Stimulated activated CD4-positive, alpha-beta T cell treated with anti-CD3 and anti-CD28 coated beads, Interleukin-2, amount 100 ng/mL, for 24 hours (primary cell): ENCODE measurements at places on chromosomes 1 and 21.

- DNase-seq = peak; percentile 1
These were observed 115.7 kb downstream of the SLC30A10 start for GRCh38 chr1:219812491-219813203.

DNA sequence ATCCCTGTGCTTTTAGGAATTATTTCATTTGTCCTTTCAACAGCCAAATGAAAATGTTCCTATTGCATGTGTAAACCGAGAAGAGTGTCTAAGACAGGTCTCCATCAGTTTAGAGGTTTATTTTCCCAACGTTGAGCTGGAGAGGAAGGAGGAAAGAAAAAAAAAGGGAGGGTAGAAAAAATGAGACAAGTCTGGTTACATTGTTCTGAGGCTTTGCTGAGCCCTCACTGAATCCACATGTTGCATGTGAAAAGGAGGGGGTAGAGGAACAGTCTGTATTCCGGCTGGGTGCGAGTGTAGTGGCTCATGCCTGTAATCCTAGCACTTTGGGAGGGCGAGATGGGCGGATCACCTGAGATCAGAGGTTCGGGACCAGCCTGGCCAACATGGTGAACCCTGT is 19.2 kb upstream of the PDIK1L start:
- DNase-seq = no peak

DNA sequence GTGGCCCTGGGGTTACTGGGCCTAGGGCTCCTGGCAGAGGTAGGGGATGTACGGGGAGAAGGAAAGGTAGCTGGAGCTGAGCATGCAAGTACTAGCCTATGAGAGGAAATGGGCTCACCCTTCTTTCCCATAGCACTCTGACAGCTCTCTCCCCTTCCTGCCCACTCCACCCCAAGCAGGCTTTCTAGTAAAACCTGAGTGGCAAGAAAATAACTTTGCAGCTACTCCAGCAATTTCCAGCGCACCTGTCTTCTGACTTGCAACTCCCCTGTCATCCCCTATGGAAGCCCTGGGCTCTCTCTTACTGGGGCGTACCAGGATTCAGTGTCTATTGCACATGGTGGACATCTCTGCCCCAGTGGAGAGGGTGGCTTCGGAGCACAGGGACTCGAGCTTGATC is 6.7 kb upstream of the IVL start:
- no peak for DNase-seq

DNA sequence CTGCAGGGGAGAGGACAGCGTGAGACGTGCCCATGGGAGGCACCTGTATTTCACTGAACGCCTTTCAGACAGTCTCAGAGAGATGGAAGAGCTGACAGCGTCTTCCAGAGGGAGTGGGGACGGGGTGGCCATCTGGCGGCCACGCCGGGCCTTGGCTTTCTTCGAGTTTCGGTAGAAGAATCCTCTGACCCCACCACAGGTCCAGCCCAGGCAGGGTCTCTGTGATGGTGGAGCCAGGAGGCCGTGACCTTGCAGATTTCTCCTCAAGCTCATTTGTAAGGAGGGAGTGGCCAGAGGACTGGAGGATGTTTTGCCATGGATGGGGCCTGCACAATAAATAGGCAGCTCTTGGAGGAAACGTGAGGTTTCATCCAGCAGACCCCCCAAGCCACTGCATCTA is 47.6 kb upstream of the ADARB1 start:
- DNase-seq = no peak

- DNase-seq = no peak
These were observed 96.1 kb downstream of the TRABD2B start for GRCh38 chr1:47901001-47901575.

GRCh38 chr1:109661391-109661790 is 5.5 kb downstream of the GSTM4 start:
- no peak for DNase-seq

DNA sequence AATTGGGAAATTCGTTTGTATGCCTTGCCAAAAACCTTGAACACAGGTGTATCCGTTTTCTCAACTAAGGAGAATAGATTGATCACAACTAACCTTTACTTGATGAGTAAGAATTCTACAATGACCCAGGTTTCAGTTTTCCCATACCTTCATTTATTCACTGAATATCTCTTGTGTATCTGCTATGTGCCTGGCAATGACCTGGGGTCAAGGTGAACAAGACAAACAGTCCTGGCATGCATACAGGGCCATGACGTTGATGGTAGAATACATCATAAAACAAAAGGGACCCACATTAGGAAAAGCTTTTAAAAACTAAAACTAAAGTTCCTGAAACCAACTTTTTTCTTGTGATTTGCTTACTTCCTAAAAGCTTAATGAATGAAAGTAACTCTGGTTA is 32.1 kb upstream of the EXOSC10 start:
- no peak for DNase-seq

DNA sequence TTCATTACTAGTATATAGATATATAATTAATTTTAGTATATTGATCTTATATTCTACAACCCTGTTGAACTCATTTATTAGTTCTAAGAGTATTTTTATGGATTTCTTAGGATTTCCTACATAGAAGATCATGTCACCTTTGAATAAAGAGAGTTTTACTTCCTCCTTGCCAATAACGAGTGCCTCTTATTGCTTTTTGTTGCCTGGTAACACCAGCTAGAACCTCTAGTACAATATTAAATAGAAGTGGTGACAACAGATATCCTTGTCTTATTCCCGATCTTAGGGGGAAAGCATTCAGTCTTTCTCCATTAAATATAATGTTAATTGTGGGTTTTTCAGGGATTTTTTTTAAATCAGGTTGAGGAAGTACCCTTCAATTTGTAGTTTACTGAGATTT is 40.8 kb downstream of the WNT2B start:
- DNase-seq = no peak

GRCh38 chr1:6960291-6960811 is 175.1 kb downstream of the CAMTA1 start:
- DNase-seq = no peak

- no peak for DNase-seq
These were observed 39.8 kb downstream of the RIMS3 start for GRCh38 chr1:40625476-40626382.

- no peak for DNase-seq
These were observed 11.7 kb downstream of the ZC3H12A start for GRCh38 chr1:37485902-37486679.

DNA sequence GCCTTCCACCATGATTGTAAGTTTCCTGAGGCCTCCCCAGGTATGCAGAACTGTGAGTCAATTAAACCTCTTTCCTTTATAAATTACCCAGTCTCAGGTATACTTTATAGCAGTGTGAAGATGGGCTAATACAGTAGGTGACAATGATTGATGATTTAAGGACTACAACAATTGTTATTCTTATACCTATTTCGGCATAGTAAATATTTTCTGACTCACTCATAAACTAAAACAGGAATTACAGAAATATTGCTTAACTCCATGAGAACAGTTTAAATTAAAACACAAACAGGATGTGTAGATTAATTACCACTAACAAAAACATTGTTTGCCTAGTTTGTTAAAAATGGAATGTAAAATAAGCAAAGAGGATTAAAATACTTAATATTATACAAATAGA is 839.9 kb downstream of the LTN1 start:
- DNase-seq = no peak

DNA sequence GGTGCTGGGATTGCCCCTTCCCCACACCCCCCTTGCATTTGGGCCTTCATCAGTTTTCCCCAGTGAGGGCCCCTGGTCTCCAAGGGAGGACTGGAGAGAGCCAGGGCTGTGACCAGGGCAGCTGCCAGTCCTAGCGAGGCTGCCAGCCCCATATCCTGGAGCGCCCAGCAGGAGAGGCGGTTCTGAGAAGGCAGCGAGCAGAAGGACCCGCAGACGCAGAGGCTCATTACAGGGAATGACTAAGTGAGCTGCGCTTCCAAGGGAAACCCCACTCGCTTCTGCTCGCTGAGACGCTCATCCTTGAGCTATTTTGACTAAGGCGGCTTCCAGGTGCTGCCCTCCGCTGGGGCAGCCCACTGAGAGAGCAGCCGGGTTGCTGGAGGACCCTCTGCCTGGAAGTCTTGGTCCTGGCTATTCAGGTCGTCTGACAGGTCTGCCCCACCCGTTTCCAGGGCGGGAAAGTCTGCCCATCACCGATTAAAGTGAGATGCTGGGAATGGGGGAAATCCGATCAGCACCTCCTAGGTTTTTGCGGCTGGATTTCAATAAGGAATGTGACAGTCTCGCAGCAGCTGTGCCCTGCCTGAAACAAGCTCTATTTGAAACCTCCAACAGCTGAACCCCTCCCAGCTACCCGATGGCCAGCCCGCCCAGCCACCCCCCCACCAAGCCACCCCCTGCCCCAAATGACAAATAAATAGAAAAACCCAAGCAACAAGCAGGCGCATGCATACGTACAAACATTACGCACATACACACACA is 2.8 kb downstream of the KCNN3 start:
- no peak for DNase-seq

DNA sequence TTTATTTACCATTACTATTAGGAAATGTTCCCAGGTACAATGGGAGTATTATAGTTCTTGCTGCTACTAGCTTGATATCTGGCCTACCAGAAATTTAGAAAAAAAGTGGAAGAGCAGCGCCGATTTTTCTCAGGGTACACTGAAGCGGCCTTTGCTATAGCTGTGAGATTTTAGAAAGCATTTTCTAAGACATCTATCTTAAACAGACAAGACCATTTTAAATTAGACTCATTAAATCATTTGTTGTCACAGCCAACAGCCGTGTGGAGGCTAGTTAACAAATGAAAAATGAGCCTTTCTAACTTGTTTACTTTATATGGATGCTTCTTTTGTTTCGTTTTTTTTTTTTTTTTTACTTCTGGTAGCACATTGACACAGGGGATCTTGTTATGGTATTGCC is 183.2 kb upstream of the ZRANB2 start:
- no peak for DNase-seq

DNA sequence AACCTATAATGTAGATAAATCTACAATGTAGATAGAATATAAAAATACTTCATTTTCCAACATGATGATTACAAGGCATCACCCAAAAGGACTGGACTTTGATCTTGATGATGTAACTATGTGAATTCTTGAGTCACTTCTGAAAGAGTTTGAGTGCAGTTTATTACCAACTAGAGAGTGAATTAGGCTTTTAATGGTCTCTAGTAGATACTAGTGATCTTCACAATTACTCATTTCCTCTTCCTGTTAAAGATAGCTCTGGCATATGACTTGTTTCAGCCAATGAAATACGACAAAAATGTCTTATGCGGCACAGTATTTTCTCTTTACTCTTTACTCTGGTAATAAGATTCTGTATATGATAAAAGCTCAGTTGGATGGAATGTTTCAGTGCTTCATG is 1588.1 kb upstream of the B3GALT2 start:
- DNase-seq = no peak
